ENCODE measurements at places on chromosomes 2 and 18.

DNA sequence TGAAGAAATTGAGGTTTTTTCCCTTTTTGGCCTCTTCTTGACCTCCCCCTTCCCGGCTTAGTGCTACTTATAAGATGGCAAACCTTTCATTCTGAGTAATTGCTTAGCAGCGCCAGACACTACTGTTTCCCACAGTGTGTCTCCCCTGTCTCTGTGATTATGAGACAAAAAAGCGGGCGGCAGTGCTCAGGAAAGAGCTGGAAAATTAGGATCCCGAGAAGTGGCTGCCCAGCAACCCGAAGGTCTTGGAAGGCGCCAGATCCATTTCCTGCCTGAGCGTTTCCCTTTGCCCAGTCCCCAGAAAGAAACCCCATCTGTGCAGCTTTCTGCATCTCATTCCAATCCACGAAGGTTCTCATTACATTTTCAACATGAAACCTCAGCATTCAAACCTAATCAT, 191.9 kb upstream of the APCDD1 start:
- DNase-seq = no peak

GRCh38 chr18:55794288-55795052, 206.5 kb upstream of the TCF4 start:
- no peak for DNase-seq

DNA sequence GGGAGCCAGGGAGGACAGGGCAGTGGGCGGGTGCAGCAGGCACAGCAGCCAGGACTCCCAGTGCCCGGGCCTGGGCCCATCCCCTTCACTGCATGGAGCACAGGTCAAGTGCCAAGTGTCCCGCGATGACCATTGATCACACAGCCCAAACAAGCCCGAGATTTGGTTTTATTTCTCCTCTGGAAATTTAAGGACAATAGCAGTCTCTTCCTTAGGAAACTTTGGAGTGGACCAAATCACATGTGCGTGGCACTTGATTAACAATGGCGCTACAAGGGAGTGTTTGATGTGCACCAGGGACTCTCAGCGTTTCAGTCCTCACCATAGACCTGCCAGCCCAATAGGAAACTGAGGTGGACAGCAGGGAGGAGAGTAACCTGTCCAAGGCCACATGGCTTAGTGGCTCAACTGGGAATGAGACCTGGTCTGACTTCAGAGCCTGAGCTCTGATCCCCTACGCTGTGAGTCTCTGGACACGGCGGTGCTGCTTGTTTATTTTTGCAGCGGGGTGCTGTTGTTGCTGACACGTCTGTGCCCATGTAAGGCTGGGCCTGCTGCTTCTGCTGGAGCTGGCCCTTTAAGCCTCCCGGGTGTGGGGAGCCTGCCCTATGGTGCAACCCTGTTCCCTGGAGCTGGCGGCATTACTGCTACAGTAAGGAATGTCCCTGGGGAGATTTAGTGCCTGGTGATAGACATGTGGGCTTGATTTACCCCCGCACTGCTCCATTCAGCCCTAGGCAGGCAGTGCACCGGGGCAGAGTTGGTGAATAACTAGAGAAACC, 194.2 kb downstream of the INHBB start:
- no peak for DNase-seq

- DNase-seq = no peak
These were observed 27.5 kb upstream of the GBX2 start for GRCh38 chr2:236195726-236196125.

- DNase-seq = no peak
These were observed 57.7 kb downstream of the CENPO start for GRCh38 chr2:24850944-24851343.

DNA sequence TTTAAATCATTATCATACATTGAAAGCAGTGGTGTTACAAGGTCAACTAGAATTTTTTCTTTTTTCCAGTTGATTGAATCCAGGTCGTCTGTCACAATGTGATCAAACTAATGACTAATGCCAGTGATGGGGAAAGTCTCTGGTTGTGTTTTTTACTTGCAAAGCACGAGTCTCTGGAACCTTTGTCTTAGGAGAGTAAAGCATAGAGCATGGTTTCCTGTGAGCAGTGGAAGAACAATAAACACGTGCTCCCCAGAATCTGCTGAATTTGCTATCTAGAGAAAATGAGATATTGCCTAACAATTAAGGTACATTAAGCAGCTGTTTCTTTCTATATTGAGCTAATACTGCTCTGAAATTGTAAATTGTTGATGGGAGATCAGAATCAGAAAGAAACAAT, 1332.4 kb upstream of the TMEFF2 start:
- no peak for DNase-seq

DNA sequence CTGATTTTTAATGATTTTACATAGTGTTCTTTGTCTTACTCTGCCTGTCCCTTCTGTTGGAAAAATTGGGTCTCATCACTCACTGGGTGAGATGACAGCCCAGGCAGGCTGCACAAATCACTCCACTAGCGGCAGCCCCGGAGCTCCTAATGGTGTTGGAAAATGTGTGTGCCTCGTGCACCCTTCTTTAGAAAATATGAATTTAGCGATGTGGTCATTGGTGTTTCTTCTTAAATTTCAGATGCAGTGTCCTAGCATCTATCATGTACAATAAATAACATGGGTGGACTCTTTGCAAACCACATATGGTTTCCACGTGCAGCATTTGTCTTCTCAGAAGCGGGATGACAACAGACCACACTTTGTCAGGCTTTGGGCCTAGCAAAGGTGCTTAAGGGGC, 194.2 kb downstream of the ACKR3 start:
- DNase-seq = no peak

DNA sequence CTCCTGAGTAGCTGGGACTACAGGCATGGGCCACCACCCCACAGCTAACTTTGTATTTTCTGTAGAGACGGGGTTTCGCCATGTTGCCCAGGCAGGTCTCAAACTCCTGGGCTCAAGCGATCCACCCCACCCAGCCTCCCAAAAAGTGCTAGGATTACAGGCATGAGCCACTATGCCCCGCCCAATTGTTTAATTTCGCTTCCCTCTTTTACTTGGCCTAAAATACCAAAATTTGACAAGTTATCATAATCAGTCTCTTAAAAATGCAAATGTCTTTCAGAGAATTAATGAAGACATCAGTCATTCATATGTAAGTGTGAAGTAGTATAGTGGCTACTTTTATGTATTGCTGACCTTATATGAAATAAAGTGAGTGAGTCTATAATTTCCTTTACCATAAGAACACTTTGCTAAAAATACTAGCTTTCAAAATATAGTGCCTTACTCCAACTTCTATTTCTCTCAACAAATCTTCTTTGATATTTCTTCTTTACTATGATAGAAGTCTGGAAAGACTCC, 9.8 kb downstream of the FBXO11 start:
- no peak for DNase-seq

- DNase-seq = no peak
These were observed 377.4 kb upstream of the CRIM1 start for GRCh38 chr2:35978218-35978617.

DNA sequence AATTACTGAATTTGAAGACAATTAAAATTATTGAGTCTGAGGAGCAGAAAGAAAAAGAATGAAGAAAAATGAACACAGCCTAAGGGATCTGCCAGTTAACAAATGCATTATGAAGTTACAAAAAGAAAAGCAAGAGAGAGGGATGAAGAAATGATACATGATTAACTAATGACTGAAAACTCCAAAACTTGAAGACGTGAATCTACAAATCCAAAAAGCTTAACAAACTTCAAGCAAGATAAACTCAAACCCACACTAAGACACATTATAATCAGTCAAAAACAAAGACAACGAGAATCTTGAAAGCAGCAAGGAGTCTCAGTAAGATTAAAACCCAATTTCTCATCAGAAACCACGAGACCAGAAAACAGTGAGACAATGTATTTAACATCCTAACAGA, 15.6 kb downstream of the RPRD1A start:
- DNase-seq = no peak

GRCh38 chr2:222900354-222900753, 39.5 kb downstream of the ACSL3 start:
- no peak for DNase-seq

DNA sequence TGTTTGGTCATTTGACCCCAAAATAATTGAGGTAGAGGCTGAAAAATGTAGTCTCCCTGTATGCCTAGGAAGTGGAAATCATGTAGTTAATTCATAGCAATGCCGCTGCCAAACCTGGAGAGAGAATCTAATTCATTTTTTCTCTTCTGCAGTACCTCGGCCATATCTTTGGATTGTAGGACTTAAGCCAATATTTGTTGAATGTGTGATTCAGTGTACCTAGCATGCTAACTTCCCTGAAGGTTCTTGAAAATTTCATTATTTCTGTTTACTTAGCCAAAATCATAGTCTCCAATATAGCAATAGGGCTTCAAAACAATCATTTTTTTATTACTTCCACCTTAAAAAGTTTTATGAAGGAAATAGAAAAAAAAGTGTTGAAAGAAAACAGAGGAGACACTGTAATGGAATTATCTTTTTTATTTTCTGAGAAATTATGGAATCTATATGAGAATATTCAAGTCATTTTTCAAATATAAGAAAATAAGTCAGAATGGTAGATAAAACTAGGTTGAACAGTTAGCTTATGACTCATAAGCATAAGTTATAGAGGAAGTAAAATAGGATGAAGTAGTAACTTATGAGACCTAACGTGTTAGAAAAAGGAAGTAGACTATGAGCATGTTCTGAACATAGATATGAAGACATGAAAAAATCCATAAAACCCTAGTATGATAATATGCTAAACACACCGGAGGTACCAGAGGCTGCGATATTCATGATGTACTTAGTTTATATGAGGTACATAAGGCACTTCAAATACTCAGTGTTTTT, 35.2 kb upstream of the CDH19 start:
- DNase-seq = no peak

DNA sequence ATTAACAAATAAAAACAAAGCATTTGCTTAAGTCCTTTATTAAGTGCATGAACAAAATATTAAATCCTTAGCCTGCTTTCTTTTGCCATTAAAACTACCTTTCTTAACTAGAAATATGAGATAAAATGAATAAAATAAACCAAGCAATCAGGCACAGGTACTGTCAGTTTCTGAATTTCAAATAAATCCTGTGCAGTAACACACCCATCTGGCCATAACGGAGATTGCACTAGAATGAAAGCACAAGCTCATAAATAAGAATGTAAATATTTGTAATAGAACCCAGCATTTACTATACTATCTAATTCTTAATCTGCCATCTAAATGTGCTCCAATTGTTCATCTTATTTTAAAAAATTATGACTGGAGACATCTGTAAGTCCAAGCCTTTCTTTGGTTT, 31.9 kb downstream of the PRKRA start:
- DNase-seq = no peak

- DNase-seq = no peak
These were observed 129.7 kb downstream of the BARD1 start for GRCh38 chr2:214679736-214680135.

DNA sequence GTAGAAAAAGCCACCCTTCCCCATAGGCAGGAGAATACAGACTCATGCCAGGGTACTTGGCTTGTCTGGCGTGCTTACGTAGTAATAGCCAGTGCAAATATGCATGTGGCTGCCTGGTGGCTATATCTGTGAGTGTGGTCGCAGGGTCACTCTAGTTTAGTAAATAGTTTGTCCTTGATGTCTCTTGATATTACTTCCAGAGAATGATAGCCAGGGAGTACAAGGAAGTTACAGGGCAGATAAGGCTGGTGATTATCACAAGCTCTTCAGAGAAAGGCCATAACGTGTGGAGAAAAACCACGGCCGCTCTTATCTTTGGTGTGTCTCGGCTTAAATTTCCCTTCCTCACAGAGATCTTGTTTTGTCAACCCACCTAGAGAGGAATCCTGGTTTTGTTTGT, 54.3 kb upstream of the SLC39A10 start:
- DNase-seq = no peak

DNA sequence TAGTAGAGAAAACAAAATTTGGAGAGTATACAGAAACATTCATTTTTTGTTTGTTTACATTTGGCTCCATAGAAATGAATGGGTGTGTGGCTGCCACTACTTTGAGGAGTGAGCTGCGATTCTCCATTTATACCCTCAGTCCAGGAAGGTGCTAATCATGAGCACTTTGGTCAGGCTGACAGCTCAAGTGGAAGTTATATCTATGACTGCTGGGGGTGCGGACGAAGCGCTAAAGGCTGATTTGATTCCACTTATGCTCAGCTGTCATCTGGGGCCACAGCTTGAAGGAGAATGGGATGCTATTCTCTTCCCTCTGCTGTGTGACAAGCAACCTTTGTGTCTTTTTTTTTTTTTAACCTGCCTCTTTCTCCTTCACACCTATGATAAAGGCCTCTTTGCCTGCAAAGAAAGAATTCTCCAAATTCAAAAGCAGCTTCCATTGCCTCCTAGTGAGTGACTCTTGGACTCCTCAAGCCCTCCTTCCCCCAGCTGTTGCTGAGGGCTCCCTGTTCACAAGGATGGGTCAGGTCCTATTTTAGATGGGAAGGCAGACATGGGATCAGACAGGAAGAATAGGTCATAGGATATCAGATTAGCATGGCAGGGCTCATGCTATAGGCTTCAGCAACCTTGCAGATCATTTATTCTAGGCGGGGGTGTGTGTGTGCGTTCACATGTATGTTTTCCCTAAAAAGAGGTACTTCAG, 201.6 kb downstream of the SETBP1 start:
- DNase-seq = no peak

- no peak for DNase-seq
These were observed 479.3 kb downstream of the CPS1 start for GRCh38 chr2:211035548-211036185.

- no peak for DNase-seq
These were observed 124.1 kb downstream of the ANKRD30BL start for GRCh38 chr2:132037527-132038178.

- no peak for DNase-seq
These were observed 211.2 kb downstream of the TNS1 start for GRCh38 chr2:217791551-217791950.

- DNase-seq = no peak
These were observed 2.5 kb upstream of the HS6ST1 start for GRCh38 chr2:128320906-128321771.

DNA sequence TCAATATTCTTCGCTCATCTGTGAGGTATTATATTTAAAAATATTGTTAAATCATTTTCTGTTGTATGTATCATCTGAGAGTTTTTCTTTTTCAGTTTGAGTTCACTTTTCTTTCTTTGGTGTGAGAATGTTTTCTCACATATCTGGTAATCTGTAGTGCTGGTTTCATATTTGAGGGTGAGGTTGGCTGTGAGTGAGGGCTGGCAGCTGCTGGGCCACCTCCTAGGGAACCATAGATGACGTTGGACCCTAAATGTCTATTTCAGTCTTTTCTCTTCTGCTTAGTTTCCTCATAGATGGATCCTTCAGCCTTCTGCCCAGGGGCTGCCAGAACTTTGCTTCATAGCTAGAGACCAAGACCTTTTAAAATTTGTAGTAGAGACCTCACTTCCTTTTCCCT, 33.5 kb downstream of the MGAT5 start:
- no peak for DNase-seq

GRCh38 chr2:147663962-147664361, 180.9 kb upstream of the ACVR2A start:
- DNase-seq = no peak

DNA sequence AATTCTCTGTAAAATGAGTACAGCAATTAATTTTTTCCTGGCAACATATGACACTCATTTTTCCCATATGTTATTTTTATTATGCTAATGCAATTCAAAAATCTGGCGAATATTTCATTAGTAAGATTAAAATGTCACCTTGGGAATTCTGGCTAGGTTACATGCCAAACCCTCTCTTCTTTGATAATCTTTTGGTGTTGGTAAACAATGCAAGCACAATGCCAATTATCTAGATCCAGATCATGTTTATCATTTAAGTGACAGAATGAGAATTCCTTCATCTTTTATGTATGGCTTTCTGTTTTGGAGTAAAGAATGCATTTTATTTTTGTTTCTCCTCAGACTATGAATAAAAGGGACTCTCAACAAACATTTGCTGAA, 33.7 kb downstream of the GPR75 start:
- no peak for DNase-seq

- DNase-seq = no peak
These were observed 48.4 kb downstream of the TMEFF2 start for GRCh38 chr2:192146069-192147015.

All from keratinocyte (primary cell).